ENCODE measurements at places on chromosomes 7 and 10.

DNA sequence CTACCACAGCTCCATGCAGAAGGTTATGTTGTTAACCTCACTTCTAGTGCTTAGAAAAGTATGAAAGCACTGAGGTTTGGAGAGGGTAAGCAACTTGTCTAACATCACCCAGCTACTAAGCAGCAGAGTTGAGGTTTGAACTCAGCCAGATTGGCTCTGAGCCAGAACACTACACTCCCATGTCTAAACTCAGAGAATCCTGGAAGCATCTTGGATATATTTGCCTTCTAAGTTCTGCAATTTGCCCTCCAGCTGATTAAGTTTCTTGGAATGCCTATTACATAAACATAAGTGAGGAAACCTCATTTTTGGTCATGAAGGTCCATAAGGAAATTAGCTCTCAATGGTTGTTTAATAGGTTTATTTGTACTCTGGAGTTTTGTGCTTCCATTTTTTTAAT is 78.1 kb upstream of the PHYHIPL start:
- no peak for DNase-seq

GRCh38 chr7:82158327-82158726 is 285.2 kb downstream of the CACNA2D1 start:
- DNase-seq: no peak

GRCh38 chr7:92569137-92569536 is 21.1 kb downstream of the FAM133B start:
- no peak for DNase-seq

DNA sequence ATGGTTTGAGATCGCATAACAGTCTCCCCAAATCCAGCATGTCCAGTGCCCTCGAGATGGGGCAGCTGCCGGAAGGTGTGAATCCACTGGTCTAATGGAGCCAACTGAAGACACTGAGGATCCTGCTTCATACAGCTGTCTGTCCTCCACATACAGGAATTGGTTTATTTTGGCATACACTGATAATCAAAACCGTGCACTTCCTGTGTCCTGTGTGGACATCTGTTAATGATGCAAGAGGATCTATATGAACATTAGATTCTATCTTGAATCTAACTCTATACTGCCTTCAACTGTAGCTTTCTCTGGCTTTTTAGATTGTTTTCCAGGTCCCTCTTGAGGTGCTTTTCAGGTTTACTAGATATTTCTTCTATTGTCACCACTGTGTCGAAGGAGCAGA is 3.0 kb upstream of the JAZF1 start:
- DNase-seq: no peak

- no peak for DNase-seq
Observed at GRCh38 chr7:24337180-24337579, 53.2 kb downstream of the NPY start.

DNA sequence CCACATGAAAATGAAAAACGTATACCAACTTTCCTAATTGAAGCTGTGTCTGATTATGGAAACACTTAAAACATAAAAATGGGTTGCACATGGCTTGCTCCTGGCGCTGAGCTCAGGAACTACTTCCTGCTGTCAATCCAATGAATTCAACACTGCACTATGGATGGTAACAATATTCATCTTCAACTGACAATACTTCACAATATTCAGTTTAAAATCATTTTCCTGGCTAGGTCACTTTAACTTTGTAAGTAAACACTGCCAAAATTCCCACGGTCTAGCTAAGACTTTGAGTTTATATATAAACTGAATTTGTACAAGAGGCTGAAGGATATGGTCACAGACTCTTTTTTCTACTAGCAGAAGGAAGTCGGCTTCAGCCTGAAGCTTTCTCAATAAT is 556.9 kb downstream of the TNS3 start:
- DNase-seq: no peak

- no peak for DNase-seq
Observed at GRCh38 chr10:68402276-68402675, 4.8 kb downstream of the RUFY2 start.

- DNase-seq: no peak
Observed at GRCh38 chr10:36504758-36505157, 620.6 kb upstream of the ANKRD30A start.

GRCh38 chr7:45574669-45575500 is 717 bp downstream of the ADCY1 start:
- DNase-seq: no peak

GRCh38 chr10:128835361-128835760 is 631.7 kb upstream of the MGMT start:
- no peak for DNase-seq

- DNase-seq: no peak
Observed at GRCh38 chr7:115023219-115023618, 101.3 kb downstream of the MDFIC start.

All from nucleus accumbens (tissue), 56 donors.